ENCODE measurements at places on chromosomes 2 and 18. TPM values are rescaled to one million over a fixed set of nuclear protein-coding genes. Genes with fewer than 3 reads are reported as not detected.

The KCNE4 gene
- total RNA-seq = 8.5 TPM

The ERMN gene
- not detected for total RNA-seq

The STAT4 gene
- 0.63 TPM for total RNA-seq

The SETBP1 gene
- total RNA-seq = 5.2 TPM

The FABP1 gene
- 0.09 TPM for total RNA-seq

The RETSAT gene
- 71.5 TPM for total RNA-seq

The HNMT gene
- 10.9 TPM for total RNA-seq

The NEUROD1 gene
- not detected for total RNA-seq

The MYO7B gene
- total RNA-seq = not detected

The CAPN14 gene
- total RNA-seq = 0.16 TPM

The SH3RF3 gene
- total RNA-seq = 1.9 TPM

The GAL3ST2 gene
- 0.09 TPM for total RNA-seq

The TCF7L1 gene
- 2.4 TPM for total RNA-seq

The CXCR1 gene
- total RNA-seq = not detected

The POTEJ gene
- total RNA-seq = not detected

The SPC25 gene
- total RNA-seq = 1.1 TPM

The C2orf81 gene
- total RNA-seq = 1.4 TPM

The KIF1A gene
- under 0.01 TPM for total RNA-seq

The ADAM17 gene
- 47.3 TPM for total RNA-seq

The C2orf66 gene
- under 0.01 TPM for total RNA-seq

The IL1A gene
- total RNA-seq = 0.09 TPM

The TMEM17 gene
- total RNA-seq = 1.9 TPM

The TEX261 gene
- 34.9 TPM for total RNA-seq

The FTCDNL1 gene
- total RNA-seq = 1.2 TPM

The RUFY4 gene
- total RNA-seq = not detected
